ENCODE measurements at places on chromosomes 11 and 22.

DNA sequence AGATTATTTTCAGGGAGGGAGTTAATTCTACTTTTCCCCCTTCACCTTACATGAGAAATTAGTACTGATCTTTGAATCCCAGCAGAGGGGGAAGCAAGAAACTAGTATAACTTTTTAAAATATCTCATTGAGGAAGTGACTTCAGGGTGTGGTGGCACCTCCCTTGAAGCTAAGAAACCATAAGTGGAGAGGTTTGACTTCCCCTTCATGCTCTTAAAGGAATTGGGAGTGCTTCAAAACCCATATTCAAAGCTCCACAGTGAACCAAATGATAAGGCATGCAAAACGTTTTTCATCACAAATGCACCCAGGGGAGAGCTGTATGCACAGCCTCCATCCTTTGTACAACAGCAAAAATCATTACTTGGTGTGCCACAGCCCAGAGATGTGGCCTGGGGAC, 540 bp downstream of the MS4A14 start:
- DNase-seq: no peak

GRCh38 chr22:25630447-25630846, 66.0 kb downstream of the GRK3 start:
- DNase-seq: no peak

GRCh38 chr11:116366980-116367645, 405.7 kb downstream of the BUD13 start:
- peak; percentile 48 for DNase-seq

DNA sequence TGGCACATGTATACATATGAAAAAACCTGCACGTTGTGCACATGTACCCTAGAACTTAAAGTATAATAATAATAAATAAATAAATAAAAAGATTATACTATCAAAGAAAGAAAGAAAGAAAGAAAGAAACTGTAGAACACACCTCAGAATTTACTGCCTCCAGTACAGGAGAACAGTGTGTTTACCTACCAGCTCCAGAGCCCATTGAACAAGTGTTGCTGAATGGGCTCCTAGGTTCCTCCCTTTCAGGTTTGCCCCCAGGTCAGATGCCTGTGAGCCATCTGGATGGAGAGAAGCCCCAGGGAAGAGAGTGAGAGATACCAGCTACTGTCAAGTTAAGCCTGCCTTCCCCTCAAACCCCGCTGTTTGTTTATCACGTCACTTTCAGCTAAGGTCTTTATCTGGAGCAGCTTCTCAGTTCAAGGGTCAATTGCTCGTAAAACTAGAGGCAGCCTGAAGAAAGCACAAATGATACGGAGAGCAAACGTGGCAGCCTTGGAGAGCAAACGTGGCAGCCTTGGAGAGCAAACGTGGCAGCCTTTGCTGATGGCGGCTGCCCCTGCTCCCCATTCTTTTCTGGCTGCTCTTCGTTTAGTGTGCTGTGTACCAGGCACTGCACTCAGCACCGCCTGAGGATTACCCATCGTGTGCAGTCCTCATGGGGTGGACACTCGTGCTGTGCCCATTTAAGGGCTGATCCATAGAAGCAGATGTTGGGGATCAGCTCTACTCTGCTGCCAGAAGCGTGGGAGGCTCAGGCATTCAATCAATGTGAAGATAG, 111.7 kb downstream of the ADAMTS15 start:
- DNase-seq: no peak

- DNase-seq: no peak
These were observed 9.1 kb downstream of the APOL4 start for GRCh38 chr22:36192542-36192941.

DNA sequence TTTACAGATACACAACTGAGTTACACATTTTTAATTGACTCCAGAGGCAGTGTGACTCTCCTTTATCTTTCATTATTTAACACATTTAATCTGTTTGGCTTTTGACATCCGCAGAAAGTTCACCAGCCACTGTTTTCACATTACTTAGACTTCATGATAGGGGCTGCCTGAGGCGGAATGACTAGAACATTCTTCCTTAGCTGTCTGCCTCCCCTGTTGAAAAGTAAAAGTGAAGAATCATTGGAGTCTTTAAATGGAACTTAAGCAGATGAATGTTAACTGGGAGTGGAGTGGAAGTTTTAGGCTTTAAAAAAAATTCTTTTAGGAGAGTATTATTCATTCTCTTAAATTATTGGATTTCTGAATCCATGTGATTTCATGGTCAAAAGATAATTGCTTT, 229.2 kb upstream of the MTNR1B start:
- DNase-seq: no peak

DNA sequence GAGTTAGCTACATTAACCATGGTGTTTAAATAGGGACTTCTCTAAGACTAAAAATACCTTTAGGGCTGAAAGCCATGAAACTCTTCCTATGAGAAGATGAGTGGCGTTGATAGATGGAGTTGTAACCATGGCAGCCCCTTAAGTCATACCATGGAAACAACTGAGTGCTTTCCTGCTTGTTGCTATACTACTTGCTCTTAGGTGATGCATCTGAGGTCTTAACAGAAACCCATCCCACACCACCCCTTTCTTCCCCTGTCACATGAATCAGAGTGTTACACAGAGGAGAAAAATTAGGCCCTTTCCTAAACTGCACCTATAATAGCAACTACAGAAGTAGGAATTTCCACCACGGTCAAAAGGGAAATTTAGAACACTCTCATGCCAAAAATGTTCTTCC, 64.3 kb upstream of the ZC3H12C start:
- DNase-seq: no peak

GRCh38 chr11:11071486-11071885, 213.6 kb upstream of the ZBED5 start:
- DNase-seq: no peak

DNA sequence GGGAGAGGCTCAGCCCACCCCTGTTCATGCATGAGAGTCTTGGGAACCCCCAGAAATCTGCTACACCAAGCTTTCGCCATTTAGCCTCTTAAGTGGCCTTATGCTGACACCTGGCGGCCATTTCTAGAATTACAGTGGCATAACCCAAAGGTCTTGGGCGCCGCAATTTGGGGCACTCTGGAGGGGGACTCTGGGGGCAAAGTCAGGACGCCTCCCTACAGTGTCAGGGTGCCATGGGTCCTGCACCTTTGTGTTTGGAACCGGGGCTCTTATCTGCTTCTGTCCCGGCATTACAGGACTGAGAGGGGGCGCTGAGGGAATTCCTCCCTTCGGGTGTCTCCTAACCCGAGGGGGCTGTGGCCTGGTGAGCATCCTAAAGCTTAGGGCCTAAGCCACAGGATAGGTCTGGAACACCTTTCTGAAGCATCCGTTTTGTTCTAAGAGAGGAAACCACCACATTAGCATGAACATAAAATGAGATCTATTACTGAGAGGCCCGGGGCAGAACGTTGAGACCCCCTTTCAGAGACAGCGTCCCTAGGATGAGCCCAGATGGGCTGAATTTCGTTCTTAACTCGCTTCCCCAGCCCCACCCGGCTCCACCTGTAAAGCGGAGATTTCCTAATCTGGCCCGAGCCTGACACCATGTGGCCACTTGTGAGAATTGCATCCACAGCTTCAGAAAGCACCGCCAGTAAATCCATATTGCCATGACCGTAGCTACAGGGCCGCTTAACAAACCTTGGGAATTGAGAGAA, 9.3 kb downstream of the INS start:
- DNase-seq: peak; percentile 33

DNA sequence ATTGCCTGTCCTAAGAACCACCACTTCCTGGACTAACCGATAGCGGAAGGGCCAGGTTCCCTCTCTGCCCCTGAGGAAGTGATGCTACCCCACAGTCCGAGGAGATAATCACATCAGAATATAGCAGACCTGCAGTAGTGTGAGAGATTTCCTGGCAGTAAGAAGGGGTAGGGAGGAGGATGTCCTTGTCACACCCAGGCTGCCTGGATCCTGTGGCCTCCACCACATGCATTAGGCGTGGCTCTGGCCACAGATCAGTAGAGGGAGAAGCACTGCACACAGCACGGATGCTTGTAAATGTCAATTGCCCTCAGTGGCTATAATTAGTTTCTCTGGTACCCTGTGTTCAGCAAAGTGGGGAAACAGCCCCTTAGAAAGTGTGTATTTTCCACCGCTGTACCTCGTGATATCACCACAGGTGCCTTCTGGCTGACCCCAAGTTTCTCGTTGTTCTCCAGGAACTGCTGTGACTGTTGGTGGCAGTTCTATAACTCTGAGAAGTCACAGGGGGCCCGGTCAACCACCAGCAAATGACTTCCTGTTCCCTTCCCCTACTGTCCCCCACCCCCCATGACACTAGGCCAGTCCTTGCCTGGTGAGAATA, 61.8 kb downstream of the UBASH3B start:
- DNase-seq: no peak

DNA sequence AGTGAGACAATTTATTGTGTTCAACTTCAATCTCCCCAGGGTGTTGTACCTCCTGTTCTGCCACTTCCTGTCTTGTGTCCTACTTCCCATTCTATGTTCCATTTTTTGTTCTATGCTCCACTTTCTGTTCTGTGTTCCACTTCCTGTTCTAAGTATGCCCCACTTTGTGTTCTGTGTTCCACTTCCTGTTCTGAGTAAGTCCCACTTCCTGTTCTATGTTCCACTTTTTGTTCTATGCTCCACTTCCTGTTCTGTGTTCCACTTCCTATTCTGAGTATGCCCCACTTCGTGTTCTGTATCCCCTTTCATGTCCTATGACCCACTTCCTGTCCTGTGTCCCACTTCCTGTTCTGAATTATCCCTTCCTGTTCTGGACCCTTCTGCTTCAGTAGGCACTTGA, 732.7 kb downstream of the TBC1D22A start:
- DNase-seq: no peak

DNA sequence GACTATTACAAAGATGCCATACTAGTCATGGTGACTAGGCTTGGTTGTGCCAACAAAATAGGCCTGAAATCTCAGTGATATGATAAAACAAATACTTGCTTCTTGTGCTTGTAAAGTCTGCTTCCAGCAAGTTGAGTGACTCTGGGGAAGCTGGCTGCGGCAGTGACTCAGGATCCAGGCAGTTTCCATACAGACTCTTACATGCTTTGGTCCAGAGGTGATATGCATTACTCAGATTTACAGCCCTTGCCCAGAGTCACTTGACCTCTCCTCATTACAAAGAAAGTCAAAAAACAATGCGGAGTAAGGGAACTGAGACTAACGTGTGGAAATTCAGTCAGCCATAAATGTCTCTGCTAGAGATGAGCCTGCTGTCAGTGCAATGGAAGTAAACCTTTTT, 387.5 kb downstream of the KCNA4 start:
- DNase-seq: peak; percentile 34

DNA sequence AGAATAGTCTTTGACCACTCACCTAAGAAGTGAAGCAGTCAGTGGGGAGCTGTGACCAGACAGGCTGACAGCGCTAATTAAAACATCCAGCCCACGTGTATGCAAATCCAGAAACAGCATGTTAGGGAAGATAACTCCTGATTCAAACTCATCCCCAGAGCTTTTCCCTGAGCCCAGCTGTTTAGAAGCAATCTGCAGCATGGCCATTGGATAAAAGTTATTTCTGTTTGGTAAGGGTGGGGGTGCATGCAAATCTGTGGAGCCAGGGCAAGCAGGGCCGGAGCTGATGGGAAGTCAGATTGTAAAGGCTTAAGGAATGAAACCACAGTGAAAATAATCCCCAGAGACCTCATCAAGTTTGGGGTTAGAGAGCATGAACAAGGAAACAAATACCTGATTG, 247.9 kb upstream of the KIRREL3 start:
- no peak for DNase-seq

GRCh38 chr22:23315341-23315917, 135.1 kb downstream of the BCR start:
- peak; percentile 0 for DNase-seq

GRCh38 chr22:45445031-45445710, 31.7 kb downstream of the RIBC2 start:
- no peak for DNase-seq

DNA sequence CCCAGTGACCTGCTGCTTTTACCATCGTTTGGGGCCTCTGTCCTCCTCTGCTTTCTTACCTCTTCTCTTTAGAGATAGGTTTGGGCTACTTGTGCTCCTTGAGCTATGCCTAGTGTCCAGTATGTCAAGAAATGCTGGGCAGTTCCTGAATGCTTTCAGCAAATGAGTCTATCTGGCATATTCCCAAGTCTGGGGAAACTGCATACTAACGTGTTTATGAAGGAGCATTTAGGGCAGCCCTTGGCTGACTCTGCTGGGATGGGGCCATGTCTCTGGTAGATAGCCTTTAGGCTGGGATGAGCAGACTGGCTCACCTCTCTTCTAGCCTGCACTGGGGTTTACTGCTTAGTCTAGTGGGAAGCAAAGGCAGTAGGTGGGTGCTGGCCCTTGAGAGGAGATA, 43.7 kb upstream of the SUSD2 start:
- DNase-seq: no peak

- DNase-seq: peak; percentile 17
These were observed 41.7 kb upstream of the AQP11 start for GRCh38 chr11:77547863-77548551.

- peak; percentile 97 for DNase-seq
These were observed 131.1 kb downstream of the RASSF10 start for GRCh38 chr11:13140028-13140870.

DNA sequence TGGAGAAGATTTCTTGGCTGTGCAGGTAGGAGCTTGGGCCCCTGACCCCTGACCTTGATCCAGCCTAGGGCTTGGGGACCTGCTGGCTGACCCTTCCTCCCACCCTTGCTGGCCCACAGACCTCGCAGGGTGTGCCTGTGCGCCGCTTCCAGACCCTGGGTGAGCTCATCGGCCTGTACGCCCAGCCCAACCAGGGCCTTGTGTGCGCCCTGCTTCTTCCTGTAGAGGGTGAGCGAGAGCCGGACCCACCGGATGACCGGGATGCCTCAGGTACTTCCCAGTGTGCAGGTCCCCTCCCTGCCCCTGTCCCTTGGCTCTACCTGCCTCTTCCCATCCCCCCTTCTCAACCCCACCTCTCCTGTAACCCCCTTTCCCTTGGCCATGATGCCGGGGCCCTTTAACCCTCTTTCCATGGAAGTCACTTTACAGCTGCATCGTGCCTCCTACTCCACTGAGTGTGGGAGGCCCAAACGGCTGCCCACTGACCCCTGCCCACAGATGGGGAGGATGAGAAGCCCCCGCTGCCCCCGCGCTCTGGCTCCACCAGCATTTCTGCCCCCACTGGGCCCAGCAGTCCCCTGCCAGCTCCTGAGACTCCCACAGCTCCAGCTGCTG, 3.8 kb downstream of the INPPL1 start:
- no peak for DNase-seq

GRCh38 chr11:8233691-8234424, 29.8 kb downstream of the LMO1 start:
- DNase-seq: peak; percentile 78

DNA sequence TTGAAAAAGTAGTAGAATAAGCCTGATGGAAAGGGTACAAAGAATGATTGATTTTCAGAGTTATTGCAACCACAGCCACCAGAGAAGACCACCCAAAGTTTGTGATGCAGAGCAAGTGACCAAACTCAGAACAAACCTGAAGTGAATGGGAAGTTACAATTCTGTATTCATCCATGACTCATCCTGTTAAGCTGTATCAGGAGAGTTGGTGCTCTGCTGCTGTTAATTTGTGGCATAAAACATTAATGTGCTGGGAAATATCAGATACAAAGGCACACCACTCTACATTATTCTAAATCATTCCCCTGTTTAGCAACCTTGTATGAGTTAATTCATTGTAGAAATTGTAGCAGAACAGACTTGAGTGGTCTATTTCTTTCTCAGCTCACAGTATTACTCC, 19.6 kb upstream of the PDGFD start:
- DNase-seq: no peak

GRCh38 chr11:122100037-122100755, 15.8 kb downstream of the BLID start:
- no peak for DNase-seq
